Gastroesophageal sphincter (tissue), 4 donors: ENCODE measurements at places on chromosomes 5 and 9.

- ATAC-seq: no peak
Measured at GRCh38 chr5:151313357-151313756, 9.8 kb upstream of the SLC36A3 start.

GRCh38 chr5:158061451-158061850 lies 202.5 kb upstream of the CLINT1 start:
- ATAC-seq: no peak

DNA sequence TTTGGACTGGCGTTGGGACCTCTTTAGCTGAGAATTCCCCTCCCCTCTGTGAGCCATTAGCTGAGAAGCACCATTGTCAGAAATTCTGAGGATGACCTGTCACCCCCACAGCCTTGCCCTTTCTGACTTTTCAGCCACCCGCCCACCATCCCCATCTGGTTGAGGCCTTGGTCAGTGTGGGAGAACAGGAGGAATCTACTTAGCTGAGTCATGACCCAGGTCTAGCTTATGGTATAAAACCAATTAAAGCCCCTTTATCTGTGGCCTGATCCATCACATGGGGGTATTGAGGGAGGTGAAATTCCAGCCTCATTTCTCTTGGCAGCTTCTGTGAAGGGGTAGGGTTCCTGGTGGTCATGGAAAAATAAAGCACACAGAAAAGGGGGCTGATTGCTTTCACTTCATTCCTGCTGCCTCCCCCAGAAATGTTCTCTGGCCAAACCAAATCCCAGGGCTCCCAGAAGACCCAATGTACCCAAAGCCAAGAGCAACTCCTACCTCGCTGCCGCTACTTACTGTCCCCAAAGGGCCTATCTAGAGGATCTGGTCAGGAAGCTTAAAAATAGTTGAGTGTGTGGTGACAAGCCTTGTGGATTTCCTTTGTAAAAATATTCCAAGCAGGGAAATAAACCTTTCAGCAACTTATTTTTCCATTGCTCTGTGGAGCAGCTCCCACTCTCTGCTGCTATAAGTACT lies 174.8 kb upstream of the TNC start:
- no peak for ATAC-seq

- ATAC-seq: no peak
Measured at GRCh38 chr5:39223565-39224156, 4.3 kb upstream of the FYB1 start.
